SK-N-MC (cell line): ENCODE measurements at places on chromosomes 6 and 20.
A peak's percentile ranks its signal among the peaks of the same experiment; 100 is the strongest.

DNA sequence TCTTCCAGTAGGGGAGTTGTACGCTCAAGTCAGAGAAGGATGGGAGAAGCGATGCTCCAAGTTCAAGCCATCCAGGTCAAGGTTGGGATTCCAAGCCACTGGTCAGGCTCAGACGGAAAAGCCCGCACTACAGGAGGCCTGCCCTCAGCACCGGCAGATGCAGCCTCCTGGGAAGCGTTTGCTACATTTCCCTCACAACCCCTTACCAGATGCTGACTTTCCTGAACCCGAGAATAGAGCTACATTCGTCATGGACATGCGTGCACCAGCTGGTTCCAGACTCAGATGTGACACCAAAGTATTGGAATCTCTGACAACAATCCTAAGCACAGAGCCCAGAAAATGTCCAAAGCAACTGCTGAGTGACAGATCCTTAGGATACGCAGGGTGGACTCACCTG, 174.8 kb downstream of the SASH1 start:
- no peak for DNase-seq

DNA sequence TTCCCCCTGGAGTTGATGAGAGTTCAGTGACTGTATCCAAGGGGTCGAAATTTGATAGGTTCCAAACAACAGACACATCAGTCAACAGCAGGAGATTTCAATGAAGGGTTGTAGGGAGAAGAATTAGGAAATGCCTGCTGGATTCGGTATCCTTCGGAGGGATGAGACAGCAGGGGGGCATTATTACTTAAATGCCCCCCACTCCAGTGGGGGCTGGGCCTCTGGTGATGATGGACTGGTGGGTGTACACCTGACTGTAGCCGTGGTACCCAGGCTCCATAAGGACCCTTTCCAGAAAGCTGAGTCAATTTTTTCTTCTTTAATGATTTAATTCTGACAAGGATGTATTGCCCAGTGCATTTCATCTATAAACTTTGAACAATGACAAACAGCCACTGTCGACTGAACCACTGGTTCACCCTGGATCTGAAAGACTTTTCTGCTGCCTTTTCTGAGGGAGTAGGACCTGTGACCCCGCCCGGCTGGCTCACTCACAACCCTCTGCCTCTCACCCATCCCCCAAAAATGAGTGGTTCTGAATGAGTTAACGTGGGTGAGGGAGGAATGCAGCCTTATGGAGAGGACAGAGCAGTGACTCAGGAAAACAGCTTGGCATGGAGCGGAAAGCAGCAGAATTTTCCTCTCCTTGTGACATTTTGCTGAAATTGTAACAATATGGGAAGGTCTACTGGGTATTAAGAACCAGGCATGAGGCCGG, 41.0 kb downstream of the ZMYND8 start:
- DNase-seq, result no peak

- DNase-seq, result no peak
Measured at GRCh38 chr6:159305804-159306537, 136.8 kb downstream of the FNDC1 start.

GRCh38 chr20:21303872-21304586, 898 bp downstream of the XRN2 start:
- no peak for DNase-seq

- DNase-seq, result no peak
Measured at GRCh38 chr6:11654876-11655275, 117.3 kb downstream of the TMEM170B start.

- DNase-seq, result no peak
Measured at GRCh38 chr20:8960241-8960640, 108.6 kb upstream of the PLCB4 start.

DNA sequence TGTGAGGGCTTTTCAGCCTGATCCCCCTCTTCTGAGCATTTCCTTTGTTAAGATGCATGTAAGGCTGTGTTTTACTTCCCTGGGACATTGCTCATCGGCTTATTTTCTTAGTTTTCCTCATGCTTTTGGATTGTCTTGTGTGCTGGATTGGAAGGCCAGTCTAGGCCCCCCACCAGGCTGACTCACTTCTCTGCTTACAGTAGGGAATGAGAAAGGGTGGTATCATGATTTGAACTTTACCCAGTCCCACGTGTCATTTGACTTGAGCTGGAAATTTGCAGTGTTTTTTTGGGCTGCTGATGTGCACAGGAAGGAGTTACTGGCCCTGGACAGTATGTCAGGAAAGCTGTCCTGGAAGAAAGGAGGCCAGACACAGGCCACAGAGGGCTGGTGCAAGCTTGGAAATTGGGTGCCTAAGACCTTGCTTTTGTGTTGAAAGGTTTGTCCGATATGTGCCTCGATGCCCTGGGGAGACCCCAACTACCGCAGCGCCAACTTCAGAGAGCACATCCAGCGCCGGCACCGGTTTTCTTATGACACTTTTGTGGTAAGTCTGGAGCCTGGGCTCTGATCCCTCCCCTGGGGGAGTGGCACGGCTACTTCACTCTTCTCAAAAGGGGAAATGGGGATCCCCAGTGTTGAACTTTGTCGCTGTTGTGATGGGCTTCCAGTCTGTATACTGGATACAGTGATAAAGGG, 12.8 kb downstream of the RNF114 start:
- DNase-seq, result no peak

DNA sequence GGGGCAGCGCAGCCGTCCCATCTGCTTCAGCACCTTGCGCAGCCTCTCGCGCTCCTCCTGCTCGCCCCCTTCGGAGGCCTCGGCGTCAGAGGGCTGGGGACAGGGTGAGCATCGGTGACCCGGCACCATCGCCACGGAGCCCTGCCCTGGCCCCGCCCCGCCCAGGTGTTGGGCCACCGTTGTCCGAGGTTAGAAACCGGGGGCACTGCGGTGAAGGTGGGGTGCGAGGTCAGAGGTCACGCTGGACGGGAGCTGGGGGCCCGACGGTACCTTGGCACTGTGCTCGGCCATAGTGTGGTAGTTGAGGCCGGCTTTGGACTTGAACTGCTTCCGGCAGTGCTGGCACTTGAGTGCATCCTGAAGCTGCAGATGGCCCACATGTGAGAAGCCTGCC, 6.4 kb downstream of the ZNF512B start:
- no peak for DNase-seq

DNA sequence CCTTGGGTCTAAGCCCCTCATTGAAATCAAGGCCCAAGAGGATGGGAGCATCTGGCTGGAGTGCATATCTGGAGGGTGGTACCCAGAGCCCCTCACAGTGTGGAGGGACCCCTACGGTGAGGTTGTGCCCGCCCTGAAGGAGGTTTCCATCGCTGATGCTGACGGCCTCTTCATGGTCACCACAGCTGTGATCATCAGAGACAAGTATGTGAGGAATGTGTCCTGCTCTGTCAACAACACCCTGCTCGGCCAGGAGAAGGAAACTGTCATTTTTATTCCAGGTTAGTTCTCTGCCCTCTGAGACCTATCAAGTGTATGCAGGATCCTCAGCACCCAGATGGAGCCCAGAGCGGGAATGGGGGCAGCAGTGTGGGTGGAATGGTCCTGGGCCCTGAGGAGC, 5.1 kb downstream of the BTN2A2 start:
- no peak for DNase-seq

GRCh38 chr20:61763740-61764400, 301.8 kb downstream of the TAF4 start:
- no peak for DNase-seq

DNA sequence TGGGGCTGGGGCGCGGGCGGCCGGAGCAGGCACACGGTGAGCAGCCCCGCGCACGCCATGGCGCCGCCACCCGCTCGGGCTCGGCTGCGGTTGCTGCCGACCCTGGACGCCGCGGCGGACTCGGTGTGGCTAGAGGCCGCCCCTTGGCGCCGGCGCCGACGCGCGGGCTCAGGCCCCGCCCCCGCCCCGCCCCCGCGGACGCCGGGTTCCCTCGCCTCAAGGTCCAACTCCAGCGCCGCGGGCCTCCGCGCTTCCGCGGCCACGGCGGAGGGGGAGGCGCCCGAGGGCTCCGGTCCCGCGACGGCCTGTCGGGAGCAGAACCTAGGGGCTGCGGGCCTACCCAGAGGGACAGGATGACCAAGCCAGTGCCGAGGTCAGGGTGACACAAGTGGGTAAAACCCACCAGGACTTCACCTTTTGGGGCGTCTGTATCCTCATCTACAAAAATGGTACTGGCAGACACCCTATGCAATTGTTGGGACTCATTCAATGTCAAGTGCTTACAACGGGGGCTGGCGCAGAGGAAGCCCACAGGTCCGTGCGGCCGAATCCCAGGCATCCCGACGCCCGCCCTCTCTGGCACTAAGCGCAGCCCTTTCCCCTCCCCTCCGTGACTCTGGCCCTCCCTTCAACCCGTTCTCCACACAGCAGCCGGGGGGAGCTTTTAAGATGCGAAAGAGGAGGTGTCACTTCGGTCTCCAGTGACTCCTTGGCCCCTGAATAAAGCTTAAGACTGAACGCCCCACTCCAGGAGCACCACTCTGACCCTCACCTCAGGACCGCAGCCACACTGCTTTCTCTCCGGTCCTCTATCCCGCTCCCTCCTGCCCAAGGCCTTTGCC, at the start of gene NECAB3:
Gene NECAB3, minus strand, starts transcription at position 135 of the 842 bp plus-strand sequence. Its CDS starts 76 bp downstream, at position 59.
- no peak for DNase-seq

- DNase-seq, result no peak
Measured at GRCh38 chr6:73537677-73538076, 16.8 kb upstream of the EEF1A1 start.

- no peak for DNase-seq
Measured at GRCh38 chr6:116390581-116390980, 19.8 kb downstream of the DSE start.

DNA sequence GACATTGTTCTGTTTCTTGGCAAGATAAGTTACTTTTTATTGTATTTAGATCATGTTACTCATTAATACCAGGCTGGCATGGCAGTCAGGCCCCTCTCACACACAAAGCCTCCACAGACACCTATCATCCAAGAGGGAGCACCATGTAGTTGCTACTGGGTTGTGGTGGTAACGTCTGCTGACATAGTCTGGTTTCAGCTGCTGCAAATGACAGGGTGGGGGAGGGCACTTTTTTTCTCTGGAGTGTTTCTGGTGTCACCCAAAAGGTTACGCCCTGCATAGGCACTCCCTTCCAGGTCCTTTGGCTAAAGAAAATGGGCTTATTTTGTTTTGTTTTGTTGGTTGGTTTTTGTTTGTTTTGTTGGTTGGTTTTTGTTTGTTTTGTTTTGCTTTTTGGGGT, 236.4 kb upstream of the RIMS1 start:
- no peak for DNase-seq

DNA sequence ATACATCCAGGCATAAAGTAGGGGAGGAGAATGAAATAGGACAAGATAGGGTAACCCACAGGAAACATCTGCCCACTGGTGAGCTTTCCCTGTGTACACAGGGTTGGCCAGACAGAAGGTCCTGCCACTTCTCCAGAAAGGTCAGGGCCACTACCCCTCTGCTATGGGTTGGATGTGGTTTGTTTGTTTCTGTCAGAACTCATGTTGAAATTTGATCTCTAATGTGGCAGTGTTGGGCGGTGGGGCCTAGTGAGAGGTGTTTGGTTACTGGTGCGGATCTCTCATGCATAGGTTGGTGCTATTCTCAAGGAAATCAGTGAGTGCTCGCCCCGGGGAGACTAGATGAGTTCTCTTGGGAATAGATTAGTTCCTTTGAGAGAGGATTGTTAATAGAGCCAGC, 15.6 kb upstream of the MAS1 start:
- no peak for DNase-seq

- DNase-seq, result no peak
Measured at GRCh38 chr6:109507490-109508072, 24.6 kb upstream of the ZBTB24 start.

DNA sequence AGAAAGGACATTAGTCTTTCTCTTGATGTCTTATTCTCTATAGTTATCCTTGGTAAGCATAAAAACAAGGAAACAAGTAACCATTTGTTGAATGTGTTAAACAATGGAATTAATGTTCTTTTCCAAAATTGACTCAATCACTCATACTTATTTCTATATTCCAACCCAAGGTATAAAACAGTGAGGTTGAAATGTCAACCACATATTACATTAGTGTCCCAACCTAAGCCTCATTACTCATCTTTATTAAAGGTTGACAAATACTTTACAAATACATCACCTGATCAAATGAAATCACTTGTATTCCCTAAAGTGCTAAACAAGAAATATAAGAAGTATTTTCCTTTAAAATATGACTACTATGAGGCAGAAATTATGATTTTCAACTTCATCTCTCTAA, 100.5 kb downstream of the ASCC3 start:
- DNase-seq, result no peak

GRCh38 chr6:155882527-155883333, 427.1 kb upstream of the NOX3 start:
- DNase-seq, result no peak

GRCh38 chr6:78916411-78916810, 49.1 kb downstream of the IRAK1BP1 start:
- no peak for DNase-seq

DNA sequence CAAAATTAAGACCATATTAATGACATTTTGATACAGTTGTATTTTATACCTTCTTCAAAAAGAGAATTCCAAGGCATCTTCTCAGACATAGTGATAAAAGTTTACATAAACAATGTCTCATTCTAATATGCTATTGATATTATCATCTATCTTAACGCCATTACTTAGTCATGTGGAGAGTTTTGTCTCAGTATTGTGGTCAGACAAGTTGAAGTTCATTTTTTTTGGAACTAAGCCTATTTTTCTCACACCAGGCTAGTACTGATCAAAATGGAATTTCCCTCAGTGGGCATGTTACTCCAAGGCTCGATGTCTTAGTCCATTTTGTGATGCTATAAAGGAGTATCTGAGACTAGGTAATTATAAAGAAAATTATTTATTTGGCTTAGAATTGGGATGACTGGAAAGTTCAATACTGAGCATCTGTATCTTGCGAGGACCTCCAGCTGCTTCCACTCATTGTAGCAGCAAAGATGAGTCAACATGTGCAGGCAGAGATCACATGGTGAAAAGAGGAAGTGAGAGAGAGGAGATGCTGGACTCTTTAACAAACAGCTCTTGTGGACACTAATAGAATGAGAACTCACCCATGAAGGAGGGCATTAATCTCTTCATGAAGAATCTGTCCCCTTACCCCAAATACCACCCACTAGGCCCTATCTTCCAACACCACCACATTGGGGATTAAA, 825.5 kb upstream of the MANEA start:
- DNase-seq, result no peak

DNA sequence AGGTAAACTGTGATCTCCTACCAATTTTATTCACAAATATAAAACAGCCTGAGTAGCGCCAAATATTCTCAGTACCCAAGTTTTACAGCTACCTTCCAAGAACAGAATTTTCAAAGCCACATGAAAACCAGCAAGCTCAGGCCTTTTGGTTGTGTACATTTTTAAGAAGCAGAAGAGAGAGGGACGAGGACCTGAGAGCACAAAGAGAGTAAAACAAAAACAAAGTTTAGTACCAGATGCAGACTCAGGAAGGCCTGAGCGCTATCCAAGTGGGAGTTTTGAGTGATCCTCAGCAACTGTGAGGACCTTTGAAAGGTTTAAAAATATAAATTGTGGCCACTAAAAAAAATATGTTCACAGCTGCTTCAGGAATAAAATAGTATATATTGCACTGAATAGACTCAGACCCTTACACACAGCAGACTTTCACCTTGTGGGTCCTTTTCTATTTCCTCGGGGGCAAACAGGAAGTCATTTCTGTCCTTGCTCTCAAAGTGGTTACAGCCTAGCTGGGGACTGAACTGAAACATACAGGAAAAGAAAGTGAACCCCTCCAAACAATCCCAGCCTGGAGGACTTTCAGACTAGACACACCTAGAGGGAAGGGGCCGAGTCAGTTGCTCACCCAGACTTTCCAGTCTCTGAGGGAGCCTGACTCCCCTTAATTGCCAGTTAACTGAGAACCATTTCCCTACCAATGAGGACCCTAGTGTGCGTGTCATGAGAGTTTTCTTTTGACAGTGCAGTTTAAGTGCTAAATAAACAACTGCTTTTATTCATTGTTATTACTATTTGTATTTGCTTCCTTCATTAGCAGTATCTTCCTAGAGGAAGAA, 48.5 kb upstream of the NT5E start:
- no peak for DNase-seq

GRCh38 chr6:27251606-27252251, 4.2 kb downstream of the PRSS16 start:
- DNase-seq, result peak; percentile 61
